Stimulated activated CD8-positive, alpha-beta memory T cell treated with anti-CD3 and anti-CD28 coated beads, Interleukin-7, amount 100 ng/mL, for 1 hour (primary cell): ENCODE measurements at places on chromosomes 7 and 10.

DNA sequence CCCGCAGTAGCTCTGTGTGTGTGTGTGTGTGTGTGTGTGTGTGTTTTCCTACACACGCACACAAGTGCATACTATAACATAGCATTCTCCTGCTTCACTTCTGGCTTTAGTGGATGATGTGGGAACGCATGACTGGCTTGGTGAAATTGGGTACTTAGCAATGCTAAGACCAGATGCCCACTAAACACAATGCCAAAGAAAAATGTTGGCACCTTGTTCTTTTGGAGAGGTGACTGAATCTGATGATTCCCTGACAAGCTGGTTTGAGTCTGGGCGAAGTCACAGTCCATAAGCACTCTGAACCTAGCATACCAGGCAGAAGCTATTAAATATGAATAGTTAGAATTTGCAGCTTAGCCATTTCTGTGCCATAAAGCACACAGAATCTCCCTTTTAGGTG, 68.0 kb upstream of the CDCA7L start:
- no peak for DNase-seq

GRCh38 chr10:1390200-1390599, 334.0 kb downstream of the WDR37 start:
- no peak for DNase-seq

DNA sequence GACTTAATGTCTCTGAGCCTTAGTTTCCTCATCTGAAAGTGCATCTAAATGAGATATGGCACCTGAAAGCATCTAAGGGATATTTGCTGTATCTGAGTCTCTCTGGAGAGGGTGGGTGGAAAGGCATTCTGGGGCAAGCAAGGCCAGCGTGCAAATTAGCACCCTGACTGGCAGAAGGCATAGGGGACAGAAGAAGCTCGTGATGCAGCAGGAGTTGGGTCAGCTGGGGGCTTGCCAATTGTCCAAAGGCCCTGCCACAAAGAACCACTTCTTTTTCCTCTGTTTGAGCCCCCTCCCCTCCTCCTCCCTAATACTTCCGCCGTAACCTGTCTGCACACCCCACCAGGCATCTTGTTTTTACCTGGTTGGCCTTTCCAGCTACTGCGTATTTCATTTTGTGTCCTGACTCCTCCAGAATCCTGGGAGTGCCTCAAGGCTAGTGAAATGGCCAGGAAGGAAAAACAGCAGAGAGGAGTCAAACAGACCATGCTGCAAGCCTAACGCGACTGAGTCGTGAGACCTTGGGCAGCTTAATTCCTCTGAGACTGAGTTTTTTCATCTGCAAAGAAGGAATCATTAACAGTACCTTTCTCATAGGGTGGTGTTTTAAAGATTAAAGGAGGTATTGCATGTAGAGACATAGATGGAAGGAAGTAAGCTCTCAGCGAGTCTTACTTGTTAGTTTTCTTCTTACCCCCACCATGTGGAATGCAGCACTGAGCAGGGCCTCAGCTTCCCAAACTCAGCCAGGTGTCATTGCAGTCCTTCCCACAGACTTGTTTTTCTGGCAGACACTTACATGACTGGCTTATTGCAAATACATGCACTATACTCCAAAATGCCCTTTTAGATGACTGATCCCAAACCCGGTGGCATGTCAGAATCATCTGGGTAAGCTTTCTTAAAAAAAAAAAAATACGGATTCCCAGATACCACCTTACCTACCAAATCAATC, 49.1 kb upstream of the MXI1 start:
- DNase-seq: no peak

- no peak for DNase-seq
These were observed at the start of gene KAZALD1 for GRCh38 chr10:101061624-101062231. Gene KAZALD1, plus strand, starts transcription at chr10:101061989. Its CDS starts 604 bp downstream, at chr10:101062593.

DNA sequence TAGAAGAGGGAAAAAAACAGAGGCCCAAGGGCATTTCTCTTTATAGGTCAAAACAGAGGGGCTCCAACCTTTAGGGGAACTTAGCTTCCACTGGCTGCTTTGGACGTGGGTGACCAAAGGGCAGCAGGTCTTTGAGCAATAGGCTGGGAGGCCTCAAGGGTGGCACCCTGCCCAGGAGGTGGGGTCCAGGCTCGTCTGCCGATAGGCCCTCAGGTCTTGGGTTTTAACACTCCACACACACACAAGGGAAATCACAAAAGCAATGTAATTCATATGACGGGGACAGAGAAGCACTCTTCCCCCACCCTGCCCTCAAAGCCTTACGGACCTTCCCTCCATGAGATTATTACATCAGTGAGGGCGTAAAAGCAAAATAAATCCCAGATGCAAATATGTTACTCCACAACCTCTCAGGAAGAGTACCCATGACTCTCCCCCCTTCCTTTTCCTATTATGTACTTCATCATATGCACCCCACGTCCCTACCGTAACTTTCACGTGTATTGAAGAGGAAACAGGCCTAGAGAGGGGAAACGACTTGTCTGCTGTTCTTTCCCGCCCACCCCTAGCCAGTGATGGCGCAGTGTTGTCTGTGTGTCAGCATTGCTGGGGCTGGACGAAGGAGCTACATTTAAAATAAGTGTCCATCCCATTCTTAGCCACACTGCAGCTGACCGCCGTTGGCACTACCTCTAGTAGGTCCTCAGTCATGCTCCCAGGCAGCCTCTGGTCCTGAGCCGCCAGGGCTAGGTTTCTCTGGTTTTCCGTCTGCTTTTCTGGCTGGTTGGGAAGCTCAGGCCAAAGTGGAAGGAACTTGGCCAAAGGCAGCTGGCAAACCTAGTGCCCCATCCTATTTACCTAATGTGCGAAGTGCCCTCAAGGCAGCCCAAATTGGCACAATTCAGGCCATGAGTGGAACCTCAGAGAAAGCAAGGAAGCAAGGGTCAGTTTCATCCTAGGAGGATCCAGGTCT, 2.1 kb downstream of the PCBD1 start:
- no peak for DNase-seq

DNA sequence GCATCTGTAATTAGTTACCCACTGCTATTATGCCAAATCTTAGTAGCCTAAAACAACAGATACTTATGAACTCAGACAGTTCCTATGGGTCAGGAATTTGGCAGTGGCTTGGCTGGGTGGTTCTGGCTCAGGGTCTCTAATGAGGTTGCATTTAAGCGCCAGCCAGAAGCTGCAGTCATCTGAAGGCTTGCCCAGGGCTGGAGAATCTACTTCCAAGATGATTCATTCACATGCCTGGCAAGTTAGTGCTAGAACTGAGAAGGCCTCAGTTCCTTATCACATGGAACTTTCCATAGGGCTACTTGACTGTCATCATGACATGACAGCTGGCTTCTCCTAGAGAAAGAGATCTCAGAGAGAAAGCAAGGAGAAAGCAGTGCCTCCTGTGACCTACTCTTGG, 121.3 kb downstream of the AVL9 start:
- no peak for DNase-seq

- no peak for DNase-seq
These were observed 141.8 kb downstream of the CTTNBP2 start for GRCh38 chr7:117731455-117731854.

- DNase-seq: no peak
These were observed 110.9 kb downstream of the COL13A1 start for GRCh38 chr10:69912589-69912988.
